Renal cortex interstitium (tissue), 15 donors: ENCODE measurements at places on chromosomes 6 and 20.

DNA sequence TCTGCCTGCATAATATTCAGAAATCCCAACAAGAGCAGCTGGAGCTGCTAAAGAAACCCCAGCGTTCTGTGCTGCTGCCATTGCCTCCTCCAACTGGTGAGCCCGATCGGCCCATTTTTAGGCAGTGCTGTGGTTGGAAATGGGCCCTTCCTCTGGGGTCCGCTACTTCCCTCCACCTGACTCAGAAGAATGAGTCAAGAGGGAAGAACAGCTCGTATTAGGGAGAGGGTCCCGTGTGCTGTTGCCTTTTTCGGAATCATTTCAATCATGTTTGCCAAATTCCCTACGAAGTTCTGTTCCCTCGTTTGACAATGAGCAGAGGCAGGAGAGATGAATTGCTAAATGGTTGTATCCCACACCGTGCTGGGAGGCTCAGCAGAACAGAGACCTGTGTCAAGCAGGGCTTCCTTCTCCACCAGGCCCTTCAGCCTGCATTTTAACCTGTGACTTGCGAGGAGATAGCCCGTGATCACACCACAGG is 38.4 kb downstream of the THBS2 start:
- no peak for DNase-seq

GRCh38 chr6:106844930-106845329 is 129.6 kb downstream of the CD24 start:
- DNase-seq: no peak

DNA sequence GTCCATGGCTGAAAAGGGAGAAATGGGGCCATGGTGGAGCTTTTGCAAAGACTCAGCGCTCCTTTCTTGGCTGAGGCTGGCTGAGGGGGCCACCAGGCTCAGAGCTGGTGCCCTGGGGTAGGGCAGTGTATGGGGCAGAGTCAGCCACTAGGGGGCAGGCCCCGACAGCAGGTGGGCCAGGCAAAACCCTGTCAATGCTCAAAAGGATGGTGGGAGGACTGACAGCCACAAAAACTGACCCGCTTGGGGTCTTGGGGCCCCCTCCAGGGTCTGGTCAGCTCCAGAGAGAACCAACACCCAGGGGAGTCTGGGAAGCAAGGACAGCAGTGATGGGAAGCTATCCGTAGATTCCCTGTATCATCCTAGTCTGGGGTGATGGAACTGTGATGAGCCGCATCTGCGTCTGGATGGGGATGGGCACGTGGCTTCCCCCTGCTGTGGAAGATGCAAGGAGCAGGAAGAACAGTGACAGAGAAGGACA is 306.9 kb downstream of the DHX35 start:
- DNase-seq: no peak

GRCh38 chr6:27838945-27839625 is 73.1 kb downstream of the OR2B2 start:
- DNase-seq: no peak

DNA sequence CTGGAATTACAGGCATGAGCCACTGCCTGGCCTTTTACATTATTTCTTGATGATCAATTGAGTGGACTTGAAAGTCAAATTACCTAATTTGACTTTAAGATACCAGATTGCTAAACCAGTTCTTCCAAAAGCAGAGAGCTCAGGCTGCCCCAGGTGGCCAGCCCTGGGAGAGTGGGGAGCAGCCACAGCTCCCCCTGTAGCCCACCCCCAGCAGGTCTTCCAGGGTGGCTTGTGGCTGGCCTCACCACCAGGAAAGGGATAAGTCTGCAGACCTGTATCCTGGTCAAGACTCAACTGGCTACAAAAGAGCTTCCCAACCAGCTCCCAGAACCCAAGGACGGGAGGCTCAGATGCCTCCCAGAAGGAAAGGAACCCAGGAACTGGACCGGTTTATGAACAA is 23.8 kb upstream of the AKAP12 start:
- no peak for DNase-seq

DNA sequence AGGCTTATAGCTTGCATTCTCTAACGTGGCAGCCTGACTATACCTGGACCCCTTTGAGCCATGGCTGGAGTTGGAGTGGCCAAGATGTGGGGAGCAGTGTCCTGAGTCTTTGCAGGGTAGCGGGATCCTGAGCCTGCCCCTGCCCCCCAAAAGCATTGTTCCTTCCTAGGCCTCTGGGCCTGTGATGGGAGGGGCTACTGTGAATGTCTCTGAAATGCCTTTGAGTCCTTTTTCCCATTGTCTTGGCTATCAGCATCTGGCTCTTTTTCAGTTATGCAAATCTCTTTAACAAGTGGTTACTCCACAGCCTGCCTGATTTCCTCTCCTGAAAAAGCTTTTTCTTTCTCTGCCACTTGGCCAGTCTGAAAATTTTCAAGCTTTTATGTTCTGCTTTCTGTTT is 17.0 kb upstream of the PRL start:
- no peak for DNase-seq

DNA sequence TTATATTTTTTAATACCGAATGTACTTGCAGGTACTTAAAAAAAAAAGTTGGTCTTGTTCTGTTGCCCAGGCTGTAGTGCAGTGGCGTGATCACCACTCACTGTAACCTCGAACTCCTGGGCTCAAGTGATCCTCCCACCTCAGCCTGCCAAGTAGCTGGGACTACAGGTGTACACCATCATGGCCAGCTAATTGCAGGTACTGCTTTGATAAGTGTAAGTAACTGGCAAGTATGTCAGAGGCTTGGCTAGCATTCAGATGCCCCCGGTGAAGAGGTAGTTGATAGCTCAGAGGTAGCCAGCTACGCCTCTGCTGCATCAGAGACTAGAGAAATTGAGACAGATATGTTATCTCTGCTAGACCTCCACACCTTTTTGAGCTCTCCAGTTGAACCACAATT is 40.5 kb downstream of the BTBD9 start:
- no peak for DNase-seq

DNA sequence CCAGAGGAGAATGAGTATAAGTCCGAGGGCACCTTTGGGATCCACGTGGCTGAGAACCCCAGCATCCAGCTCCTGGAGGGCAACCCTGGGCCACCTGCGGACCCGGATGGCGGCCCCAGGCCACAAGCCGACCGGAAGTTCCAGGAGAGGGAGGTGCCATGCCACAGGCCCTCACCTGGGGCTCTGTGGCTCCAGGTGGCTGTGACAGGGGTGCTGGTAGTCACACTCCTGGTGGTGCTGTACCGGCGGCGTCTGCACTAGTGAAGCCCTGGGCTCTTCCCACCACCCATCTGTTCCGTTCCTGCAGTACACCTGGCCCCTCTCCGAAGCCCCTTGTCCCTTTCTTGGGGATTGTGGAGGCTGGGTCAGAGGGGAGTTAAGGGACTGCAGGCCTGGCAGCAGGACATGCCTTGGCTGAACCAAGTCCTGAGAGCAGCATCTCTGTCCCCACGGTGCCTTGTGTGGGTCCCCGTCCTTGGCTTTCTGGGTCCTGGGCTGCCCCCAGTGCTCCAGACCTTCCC is 19.3 kb downstream of the MAVS start:
- no peak for DNase-seq

DNA sequence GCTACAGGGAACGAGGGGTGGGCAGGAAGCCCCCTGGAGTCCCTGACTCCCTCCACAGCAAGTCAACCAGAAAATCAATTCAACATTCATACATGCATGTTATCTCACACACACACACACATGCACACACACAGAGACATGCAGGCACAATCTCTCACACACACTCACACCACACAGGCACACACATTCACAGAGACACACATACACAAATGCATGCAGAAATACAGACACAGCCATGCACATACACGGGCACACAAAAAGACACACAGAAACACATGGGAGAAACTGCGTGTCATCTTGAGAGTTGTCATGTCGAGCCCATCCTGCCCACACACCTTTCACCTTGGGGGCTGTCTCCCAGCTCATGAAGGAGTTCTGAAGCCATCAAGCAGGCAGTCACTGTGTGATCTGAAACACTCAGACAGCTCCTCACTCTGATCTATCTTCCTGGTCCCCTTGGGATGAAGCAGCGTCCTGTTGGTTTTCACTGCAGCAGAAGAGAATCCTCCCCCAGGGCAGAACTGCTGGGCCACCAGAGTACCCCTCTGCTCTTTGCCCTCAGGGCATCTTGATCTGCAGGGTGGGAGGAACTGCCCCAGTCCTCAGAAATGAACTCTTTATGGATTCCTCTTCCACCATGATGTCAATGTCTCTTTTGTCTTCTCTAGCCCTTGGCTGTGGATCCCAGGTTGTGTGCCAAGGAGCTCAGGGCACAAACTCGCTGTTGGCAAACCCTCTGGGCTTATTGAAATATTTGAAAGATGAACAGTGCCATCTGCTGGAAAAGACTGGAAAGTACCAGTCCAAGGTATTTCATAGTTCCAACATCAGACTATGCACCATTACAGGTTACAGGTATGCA is 8.8 kb downstream of the RAET1L start:
- DNase-seq: peak; percentile 26

- no peak for DNase-seq
Observed at GRCh38 chr6:80163754-80164187, 57.3 kb downstream of the BCKDHB start.

GRCh38 chr6:4125500-4125899 is 9.9 kb downstream of the ECI2 start:
- no peak for DNase-seq

- peak; percentile 61 for DNase-seq
Observed at GRCh38 chr6:30483677-30484279, 5.5 kb upstream of the HLA-E start.
